ENCODE measurements at places on chromosomes 12 and 14. TPM values are rescaled to one million over a fixed set of nuclear protein-coding genes. Genes with fewer than 3 reads are reported as not detected.

The LRRK2 gene
- 9.6 TPM for total RNA-seq

The TAS2R30 gene
- total RNA-seq = 9.1 TPM

The RBP5 gene
- total RNA-seq = 0.12 TPM

The TEX22 gene
- total RNA-seq = 0.11 TPM

The E2F7 gene
- total RNA-seq = 32.6 TPM

The ZBTB1 gene
- total RNA-seq = 41.2 TPM

The REM2 gene
- 0.12 TPM for total RNA-seq

The PTGER2 gene
- 17.5 TPM for total RNA-seq

The COQ5 gene
- total RNA-seq = 34.3 TPM

The REC8 gene
- 1.1 TPM for total RNA-seq

The RNU4-1 gene
- under 0.01 TPM for total RNA-seq

The COQ6 gene
- total RNA-seq = 20.7 TPM

The MDP1 gene
- 18.9 TPM for total RNA-seq

The HCAR3 gene
- total RNA-seq = not detected

The LMO3 gene
- total RNA-seq = 16.4 TPM

The CNTN1 gene
- total RNA-seq = 16.2 TPM

The PUS1 gene
- 15.2 TPM for total RNA-seq

The TAS2R9 gene
- total RNA-seq = not detected

The RPL10L gene
- total RNA-seq = not detected

The B4GALNT3 gene
- not detected for total RNA-seq

The APOLD1 gene
- total RNA-seq = 13.2 TPM

The KRT77 gene
- not detected for total RNA-seq

The HOXC4 gene
- total RNA-seq = not detected

The CPM gene
- 7.9 TPM for total RNA-seq

The LTB4R2 gene
- 3.8 TPM for total RNA-seq

The SYNE3 gene
- total RNA-seq = 18.0 TPM

The LALBA gene
- total RNA-seq = not detected

The DENND5B gene
- 7.9 TPM for total RNA-seq

The LACRT gene
- not detected for total RNA-seq

The MYRFL gene
- total RNA-seq = not detected

The CAPRIN2 gene
- total RNA-seq = 25.7 TPM

The FAM181A gene
- not detected for total RNA-seq

The PMCH gene
- total RNA-seq = not detected

The PRH1 gene
- total RNA-seq = 27.1 TPM

The KRT78 gene
- total RNA-seq = not detected

The MDM1 gene
- total RNA-seq = 22.4 TPM

The RPS6KL1 gene
- 1.1 TPM for total RNA-seq

The LTA4H gene
- total RNA-seq = 60.1 TPM

The TESPA1 gene
- total RNA-seq = not detected

The GPR135 gene
- 3.0 TPM for total RNA-seq

The CMA1 gene
- not detected for total RNA-seq

The NPFF gene
- not detected for total RNA-seq

The PGF gene
- total RNA-seq = 3.5 TPM

The TPPP2 gene
- total RNA-seq = not detected

The TM9SF1 gene
- total RNA-seq = 79.5 TPM

The ADAMTS20 gene
- total RNA-seq = not detected

The CYP46A1 gene
- total RNA-seq = 0.11 TPM

The KRT6C gene
- not detected for total RNA-seq

The RNF212B gene
- total RNA-seq = not detected

The SLC41A2 gene
- 23.0 TPM for total RNA-seq

The MIP gene
- not detected for total RNA-seq
